ENCODE measurements at places on chromosomes 7 and 10.
A peak's percentile ranks its signal among the peaks of the same experiment; 100 is the strongest.

DNA sequence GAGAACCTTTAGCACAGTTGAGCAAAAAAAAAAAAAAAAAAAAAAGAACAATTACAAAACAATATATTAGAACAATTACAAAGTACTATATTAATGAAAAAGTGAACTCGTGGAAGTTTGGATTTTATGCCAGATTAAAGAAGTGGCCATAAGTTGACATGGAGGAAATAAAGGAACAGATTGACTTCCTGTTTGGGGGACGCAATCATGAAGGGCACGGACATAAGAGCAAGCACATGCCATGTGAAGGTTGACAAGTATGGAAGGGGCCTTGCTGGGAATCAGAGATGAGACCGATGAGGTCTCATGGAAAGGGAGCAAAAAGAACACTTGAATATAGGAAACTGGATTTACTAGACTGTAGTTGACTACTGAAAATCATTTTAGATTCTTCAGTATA is 61.7 kb downstream of the ICA1 start:
- DNase-seq, result no peak

DNA sequence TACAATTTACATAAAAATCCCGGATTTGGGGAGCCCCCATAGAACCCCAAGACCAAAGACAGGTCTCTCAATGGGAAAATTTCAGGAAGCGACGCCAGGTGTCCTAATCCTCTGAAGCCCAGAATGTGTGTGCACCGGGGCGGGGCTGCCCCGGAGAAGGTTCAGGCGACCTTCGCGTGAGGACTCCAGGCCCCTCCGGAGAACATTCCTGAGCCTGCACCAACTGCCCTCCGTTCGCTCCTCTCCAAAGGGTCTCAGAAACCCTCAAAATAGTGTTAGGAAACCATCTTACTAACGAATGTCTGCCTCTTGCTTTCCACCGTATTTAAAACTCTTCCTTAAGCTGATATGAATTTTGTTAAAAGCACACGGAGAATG is 78.5 kb upstream of the INSIG1 start:
- no peak for DNase-seq

DNA sequence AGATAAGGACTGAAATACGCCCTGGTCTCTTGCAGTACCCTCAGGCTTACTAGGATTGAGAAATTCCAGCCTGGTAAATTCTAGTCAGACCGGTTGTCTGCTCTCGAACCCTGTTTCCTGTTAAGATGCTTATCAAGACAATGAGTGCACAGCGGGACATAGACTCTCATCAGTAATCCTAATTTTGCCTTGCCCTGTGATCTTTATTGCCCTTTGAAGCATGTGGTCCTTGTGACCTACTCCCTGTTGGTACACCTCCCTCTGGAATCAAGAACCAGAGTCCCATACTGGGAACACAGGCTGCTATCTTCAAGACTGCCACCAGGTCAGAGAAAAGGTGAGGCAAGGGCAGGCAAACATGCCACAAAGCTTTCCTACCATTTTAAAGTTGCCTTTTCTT is 7.2 kb downstream of the C10orf53 start:
- no peak for DNase-seq

DNA sequence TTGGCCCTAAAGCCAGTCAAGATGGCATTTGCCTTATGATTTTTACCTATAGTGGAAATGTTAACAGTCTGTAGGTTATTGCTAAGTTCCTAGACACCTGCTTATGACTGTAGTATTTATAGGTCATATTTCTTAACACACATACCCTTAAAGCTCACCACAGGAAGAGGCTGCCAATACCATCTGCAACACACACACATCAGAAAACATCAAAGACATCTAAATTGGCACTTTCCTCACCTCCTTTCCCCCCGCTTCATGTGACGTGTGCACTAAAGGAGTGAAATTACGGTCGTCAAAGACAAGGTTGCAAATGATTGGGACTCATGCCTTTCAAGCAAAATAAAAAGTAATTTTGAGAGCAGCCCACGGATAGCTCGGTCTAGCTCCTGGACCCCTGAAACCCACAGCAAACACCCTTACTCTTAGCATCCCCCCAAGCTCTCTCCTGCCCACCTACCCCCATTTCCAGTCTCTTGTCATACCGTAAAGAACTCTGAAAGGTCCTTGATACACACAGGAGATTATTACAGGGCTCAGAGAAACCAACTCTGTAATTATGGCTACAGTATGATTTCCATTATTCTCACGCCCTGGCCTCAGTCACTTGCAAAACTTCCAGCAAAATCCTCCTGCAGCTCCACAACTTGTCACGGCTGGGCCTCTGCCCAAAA is 90.5 kb downstream of the PLXNA4 start:
- DNase-seq, result peak; percentile 28

GRCh38 chr10:5545778-5546710 is 21.3 kb downstream of the CALML3 start:
- no peak for DNase-seq
